ENCODE measurements at places on chromosomes 7 and 10.

GRCh38 chr7:44219371-44220045 lies 18.7 kb downstream of the YKT6 start:
- DNase-seq, result no peak

DNA sequence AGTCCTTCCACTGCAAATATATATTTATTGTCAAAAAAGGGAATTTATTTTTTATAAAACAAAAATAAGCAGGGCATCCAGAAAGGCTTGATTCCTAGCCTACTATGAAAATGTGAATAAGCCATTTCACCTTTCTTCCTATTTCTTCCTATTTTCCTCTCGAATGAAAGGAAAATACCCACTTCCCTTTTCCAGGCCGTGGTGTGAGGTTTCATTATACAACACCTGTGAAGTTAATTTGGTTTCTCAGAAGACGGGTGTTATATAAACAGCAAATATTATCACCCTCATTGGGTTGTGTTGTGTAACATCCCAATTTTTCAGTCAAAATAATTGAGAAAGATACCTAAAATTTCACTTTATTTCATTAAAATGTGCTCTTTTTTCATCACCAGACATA lies 214.3 kb downstream of the DGKB start:
- no peak for DNase-seq

DNA sequence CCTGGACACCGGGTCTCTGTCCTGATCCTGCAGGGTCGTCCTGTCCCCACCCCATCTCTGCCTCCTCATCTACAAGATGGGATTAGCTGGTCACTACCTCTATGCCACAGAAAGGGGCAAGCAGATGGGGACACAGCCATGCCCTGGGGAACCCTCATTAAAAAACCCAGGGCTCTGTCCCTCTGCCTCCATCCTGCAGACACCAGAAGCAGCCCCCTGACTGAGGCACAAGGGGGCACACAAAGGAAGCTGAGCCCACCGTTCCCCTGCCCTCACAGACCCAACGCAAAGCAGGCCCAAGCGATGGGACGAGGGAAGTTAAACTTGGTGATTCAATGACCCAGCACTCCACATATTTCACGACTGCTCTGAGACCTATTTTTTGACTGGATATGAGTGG lies 142.4 kb downstream of the TCERG1L start:
- no peak for DNase-seq

DNA sequence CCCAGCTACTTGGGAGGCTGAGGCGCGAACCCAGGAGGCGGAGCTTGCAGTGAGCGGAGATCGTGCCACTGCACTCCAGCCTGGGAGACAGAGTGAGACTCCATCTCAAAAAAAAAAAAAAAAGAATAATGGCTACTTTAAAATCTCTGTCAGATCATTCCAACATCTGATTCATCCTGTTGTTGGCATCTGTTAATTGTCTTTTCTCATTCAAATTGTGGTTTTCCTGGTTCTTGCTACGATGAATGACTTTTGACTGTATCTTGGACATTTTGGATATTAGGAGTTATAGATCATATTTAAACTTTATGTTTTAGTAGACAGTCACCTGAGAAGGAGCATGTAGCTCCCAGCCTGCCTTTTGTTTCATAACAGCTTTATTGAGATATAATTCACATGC lies 8.5 kb downstream of the TPST1 start:
- no peak for DNase-seq

DNA sequence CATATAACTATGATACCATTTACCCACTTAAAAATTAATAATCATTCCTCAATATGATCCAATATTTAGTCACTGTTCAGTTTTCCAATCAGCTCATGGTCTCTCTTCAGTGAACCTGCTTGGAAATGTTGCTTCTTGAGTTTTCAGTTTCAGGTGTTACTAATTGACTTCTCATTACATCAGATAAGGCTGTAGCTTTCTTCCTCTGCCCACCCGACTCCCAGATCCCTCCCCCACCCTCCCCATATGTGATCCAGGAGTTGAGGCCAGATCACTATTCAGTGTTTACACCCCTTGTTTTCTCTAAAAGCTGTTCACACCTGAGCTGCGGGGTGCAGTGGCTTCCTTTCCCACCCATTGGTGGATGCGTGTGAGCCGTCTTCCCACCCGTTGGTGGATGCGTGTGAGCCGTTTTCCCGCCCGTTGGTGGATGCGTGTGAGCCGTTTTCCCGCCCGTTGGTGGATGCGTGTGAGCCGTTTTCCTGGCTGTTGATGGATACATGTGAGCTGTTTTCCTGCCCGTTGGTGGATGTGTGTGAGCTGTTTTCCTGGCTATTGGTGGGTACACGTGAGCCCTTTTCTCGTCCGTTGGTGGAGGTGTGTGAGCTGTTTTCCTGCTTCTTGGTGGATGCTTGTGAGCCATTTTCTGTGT lies 3.2 kb upstream of the MTG1 start:
- no peak for DNase-seq

DNA sequence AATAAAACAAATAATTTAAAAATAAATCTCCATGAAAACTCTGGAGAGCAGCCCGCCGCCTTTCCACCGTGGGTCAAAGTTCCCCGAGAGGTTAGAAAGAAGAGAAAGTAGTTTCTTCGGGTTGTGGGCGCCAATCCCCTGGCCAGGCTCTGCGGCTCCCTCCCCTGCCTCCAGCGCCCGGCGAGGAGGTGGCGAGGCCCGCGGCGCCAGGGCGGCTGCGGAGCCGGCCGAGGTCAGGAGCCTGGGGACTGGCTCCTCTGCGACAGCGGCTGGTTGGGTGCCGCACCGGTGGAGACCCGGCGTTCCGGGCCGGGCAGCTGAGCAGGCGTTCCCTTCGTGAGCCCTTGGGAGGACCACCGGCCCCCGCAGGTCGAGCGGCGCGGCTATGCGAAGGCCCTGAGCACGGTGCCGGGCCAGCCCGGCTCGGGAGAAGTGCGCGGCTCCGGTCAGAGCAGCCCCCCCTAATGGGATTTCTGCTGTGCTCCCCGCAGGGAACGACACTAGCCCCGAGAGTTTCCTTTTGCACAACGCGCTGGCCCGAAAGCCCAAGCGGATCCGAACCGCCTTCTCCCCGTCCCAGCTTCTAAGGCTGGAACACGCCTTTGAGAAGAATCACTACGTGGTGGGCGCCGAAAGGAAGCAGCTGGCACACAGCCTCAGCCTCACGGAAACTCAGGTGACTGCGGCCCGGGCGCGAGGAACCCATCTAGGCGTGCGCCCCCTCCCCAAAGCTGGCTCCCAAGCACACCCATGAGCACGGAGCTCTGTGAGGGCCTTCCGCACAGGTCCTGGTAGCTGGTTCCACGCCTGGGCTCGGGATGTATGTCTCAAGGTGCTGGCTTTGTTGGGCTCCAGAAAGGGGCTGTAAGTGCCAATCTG lies 2.8 kb downstream of the EMX2 start:
- no peak for DNase-seq

DNA sequence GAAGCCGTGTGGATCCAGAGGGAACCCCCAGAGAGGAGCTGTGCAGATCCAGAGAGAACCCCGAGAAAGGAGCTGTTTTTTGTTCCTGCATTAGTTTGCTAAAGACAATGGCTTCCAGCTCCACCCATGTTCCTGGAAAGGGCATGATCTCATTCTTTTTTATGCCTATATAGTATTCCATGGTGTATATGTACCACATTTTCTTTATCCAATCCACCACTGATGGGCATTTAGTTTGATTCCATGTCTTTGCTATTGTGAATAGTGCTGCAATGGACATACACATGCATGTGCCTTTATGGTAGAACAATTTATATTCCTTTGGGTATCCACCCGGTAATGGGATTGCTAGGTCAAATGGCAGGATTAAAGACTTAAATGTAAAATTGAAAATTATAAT lies 95.4 kb upstream of the RHEB start:
- no peak for DNase-seq

- peak; percentile 77 for DNase-seq
These were observed 47.2 kb downstream of the DNAJC12 start for GRCh38 chr10:67790534-67791408.

DNA sequence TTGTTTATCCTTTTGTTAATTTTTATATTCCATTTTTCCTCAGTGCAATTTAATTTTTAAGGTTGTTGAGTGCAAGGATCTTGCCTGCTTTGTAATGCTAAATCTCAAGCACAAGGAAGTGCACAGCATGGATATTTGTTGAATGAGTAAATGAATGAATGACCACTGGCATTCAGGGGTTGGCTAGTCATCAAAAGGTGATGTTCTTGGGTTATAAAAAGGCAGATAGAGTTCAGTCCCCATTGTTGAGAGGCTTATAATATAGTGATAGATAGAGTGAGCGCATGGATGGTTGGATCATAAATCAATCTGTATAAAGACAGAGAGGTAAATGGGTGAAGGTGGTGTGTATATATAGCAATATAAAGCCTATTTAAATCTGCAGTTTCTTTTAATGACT lies 193.2 kb upstream of the KLF6 start:
- no peak for DNase-seq

DNA sequence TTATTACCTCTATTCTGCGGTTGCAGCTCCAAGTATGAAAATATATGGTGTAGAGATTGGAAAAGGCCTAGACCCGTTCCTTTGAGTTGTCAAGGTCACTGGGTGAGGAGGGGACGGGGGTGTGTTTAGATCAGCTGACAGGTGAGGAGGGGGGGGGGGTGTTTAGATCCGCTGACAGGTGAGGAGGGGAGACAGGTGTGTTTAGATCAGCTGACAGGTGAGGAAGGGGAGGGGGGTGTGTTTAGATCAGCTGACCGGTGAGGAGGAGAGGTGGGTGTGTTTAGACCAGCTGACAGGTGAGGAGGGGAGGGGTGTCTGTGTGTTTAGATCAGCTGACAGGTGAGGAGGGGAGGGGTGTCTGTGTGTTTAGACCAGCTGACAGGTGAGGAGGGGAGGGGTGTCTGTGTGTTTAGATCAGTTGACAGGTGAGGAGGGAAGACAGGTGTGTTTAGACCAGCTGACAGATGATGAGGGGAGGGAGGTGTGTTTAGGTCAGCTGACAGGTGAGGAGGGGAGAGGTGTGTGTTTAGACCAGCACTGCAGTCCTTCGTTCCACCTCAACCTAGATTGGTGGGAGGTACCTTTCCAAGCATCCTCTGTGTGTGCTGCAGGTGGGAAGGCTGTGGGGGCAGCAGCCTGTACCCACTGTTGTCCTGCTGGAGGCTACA lies 655.0 kb upstream of the ADARB2 start:
- no peak for DNase-seq

DNA sequence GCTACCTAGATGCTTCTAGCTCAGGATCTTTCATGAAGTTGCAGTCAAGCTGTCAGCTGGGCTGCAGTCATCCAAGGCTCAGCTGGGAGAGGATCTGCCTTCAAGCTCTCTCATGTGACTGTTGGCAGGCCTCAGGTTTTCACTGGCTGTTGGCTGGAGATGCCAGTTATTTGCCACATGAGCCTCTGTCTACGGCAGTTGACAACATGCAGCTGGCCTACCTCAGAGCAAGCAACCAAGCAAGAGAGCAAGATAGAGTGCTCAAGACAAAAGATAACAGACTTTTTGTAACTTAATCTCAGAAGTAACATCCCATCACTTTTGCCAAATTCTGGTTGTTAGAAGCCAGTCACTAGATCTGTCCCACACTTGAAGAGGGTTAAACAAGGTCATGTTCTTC lies 125.8 kb downstream of the TPST1 start:
- DNase-seq, result no peak

GRCh38 chr7:117067340-117067739 lies 114.0 kb downstream of the ST7 start:
- no peak for DNase-seq

- peak; percentile 85 for DNase-seq
These were observed at the start of gene ZNF503 for GRCh38 chr10:75401569-75402485. TSS of gene ZNF503 (minus strand) at chr10:75401764. CDS start at chr10:75401419, 345 bp downstream.

GRCh38 chr10:72083790-72084459 lies 4.4 kb downstream of the SPOCK2 start:
- no peak for DNase-seq

DNA sequence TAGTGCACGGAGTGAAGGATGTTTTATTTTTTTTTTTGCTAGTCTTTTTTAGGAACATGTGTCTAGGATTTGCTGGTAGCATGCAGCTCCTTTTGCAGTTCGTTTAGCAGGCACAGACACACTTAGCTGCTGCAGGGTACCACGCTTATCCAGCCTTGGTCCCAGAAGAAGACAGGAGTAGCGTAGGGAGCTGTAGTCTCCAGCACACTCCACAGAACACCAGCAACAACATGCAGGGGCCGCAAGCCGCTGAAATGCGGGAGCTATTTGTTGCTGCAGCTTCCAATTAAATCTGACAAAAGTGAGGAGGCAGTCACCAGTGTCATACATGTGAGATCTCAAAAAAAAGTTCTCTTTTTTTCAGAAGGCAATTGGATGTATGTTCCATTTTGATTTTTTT lies 486.2 kb upstream of the KLF6 start:
- DNase-seq, result no peak

- DNase-seq, result no peak
These were observed 17.4 kb downstream of the MTPN start for GRCh38 chr7:135959646-135960363.

GRCh38 chr10:8312781-8313180 lies 258.3 kb downstream of the GATA3 start:
- DNase-seq, result no peak

DNA sequence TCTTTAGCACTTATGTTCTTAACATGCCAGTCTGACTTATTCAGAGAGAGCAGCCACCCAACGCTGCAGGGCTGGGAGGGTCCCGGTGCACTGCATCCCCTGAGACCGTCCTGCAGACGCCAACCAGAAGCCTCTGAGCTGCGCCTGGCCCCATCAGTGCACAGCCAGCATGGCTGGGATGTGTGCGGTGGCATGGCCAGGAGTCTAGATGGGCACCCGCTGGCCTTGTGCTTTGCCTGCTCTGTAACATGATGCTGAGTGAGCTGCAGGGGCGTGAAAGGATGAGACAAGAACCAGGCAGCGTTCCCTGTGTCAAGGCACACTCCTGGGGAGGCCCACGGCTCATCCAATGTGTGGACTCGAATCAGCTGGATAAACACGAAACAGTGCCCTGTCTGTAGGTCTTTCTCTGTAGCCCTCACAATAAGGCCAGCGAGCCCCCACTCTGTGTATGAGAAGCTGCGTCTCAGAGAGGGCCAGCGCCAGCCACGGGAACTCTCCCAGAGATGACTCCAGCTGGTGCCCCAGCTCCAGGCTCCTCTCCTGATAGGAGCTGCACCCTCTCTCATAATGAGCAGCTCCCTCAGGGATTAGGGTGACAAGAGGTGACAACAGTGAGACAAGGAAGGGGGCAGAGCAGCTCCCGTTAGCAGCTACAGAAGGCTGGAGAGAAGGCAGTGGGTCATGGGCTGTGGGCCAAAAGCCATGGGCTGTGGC lies 96.8 kb downstream of the TNS3 start:
- DNase-seq, result no peak

DNA sequence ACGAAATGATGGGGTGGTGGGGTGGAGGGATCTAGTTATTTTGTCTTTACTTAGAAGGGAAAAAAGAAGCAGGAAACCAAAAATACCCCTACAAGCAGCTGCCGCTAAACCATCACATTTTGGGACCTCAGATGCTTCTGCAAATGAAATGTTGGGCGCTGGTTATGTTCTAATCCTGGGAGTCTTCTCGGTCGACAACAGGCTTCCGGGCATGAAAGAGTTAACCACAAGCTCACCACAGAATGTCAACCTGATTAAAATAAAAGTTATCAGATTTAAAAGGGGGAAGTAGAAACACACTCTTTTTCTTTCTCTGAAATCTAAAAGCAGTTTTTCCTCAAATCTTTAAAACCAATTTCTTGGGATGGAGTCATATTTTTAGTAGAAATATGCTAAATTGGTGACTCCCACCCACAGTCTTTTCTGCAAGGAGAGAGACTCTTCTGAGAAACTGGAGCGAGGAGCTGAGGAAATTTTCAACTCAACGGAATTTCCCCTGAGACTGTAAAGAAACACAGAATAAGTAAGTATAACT lies 16.8 kb downstream of the IL2RA start:
- DNase-seq, result no peak

GRCh38 chr7:69833964-69834363 lies 235.7 kb downstream of the AUTS2 start:
- no peak for DNase-seq
